ELR (cell line): ENCODE measurements at places on chromosomes 7 and 10.

- no peak for DNase-seq
Observed at GRCh38 chr7:29434380-29434768, 129.3 kb upstream of the PRR15 start.

- no peak for DNase-seq
Observed at GRCh38 chr10:125231813-125232475, 71.6 kb upstream of the CTBP2 start.

DNA sequence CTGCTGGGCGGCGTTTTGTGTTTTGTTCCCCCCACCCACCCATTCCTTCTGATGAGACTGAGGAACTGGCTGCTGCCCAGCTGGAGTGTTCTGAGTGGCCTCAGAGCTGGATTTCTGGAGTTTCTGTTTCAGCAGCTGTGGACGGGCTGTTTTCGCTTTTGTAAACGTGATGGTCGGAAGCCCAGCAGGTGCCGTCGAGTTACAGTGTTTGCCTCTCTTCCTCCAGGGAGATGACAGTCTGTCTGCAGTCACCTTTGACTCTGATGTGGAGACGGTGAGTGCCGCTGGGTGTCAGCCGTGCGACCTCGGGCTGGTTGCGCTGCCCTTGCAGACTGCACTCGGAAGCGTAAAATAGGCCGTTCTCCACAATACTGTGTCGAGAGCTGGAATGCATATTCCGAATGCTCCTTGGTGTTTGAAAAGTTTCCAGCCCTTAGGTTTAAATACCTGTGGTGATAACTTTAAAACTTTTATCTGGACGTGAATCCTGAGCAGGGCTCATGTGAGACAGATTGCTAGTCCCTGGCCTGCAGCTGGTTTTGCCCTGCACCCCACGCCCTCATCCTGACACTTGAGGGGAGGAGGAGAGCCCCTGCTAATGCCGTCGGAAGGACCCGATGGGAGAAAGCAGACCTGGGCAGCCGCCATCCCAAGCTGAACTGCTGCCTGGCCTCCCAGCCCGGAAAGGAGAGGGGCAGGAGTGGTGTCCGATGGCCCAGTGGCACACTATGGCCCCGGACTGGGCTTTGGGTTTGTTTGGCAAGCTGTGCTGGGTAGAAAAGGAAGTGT, 8.3 kb downstream of the IQCE start:
- DNase-seq, result no peak

GRCh38 chr7:121428855-121429489, 32.9 kb upstream of the FAM3C start:
- DNase-seq, result peak; percentile 12

- DNase-seq, result no peak
Observed at GRCh38 chr7:2182461-2182860, 50.3 kb downstream of the MAD1L1 start.

GRCh38 chr10:3071405-3072198, 4.3 kb downstream of the PFKP start:
- peak; percentile 93 for DNase-seq

GRCh38 chr10:113692271-113692670, 12.6 kb downstream of the CASP7 start:
- no peak for DNase-seq

- peak; percentile 9 for DNase-seq
Observed at GRCh38 chr10:3222068-3222467, 49.5 kb upstream of the PITRM1 start.

DNA sequence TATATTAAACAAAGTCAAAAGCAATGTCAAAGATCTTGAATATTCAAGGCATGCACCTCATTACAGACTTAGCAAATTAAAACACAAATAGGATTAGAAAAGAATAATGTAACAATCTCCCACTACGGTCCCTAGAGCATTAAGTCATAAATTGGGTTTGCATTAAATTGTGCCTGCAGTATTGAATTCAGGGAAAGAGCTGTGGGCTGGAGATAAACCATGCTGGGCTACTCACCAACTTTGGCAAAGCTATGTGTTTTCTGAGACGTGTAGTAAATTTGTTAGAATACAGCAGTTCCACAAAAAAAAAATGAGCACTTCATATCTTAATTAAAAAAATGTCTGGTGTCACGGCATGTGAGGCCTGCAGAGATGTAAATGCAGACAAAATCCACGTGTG, 241.6 kb downstream of the SNX10 start:
- no peak for DNase-seq

DNA sequence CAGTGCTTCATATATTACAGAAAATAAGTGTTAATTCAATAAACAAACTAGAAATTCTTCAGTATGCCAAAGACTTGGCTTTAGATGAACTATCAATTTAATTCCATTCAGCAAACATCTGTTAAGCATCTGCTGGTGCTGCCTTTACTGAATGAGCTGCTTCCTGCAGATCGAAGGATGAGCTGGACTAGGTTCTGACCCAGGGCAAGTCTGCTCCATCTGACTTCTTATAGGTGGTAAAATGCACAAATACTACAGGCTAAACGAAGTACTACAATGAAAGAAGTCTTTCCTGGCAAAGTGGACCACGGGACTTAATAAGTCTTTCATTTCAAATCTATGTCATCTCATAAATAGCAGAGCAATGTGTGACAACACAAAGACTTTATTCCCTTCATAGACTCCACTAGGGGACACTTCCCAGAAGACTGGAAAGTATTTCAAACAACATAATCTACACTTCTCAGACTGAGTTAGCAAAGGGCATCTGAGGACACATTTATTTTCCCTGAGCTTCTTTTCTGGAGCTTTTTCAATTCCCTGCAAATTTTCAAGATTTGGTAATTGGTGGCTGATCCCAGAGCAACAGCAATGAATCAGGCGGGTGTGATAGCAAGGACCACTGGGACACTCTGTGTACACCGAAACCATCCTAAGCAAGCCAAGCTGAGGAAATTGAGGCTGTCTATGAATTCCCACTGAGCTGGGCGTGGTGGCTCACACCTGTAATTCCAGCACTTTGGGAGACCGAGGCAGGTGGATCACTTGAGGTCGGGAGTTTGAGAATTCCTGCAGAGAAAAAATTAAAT, 108.9 kb upstream of the FRMD4A start:
- peak; percentile 19 for DNase-seq

DNA sequence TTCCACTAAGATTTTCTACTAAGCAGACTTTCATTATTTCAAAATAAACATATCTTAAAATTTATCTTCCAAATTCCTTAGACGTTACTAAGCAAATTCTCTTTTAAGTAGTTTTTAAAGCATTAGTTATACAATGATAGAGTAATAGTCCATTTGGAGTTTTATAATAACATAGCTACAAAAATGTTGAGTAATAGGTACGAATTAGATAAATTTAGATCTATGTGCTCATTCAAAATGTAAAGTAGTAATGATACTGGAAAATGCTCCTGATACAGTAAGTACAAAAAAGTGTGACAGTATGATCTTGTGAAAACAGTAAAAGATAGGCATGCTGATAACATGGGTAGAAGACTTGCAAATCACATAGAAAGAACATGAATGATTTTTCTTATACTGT, 4.5 kb downstream of the DMTF1 start:
- DNase-seq, result peak; percentile 23

DNA sequence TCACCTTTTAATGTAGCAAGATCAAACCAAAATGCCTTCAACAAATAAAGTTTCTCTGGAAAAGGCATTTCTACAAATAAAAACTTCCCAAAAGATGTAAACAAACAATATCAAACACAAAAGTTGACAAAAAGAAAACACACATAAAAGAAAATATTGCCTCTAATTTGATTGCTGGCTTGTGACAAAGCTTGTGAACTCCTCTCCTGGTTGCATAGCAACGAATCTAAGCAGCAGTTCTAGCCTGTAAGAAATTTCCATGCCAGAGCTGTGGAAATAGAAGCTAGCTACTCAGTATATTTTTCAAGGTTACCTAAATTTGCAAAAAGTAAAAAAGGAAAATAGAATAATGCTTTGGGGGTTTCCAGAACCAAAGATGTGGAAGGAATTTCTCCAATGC, 173.9 kb upstream of the CDK1 start:
- no peak for DNase-seq

DNA sequence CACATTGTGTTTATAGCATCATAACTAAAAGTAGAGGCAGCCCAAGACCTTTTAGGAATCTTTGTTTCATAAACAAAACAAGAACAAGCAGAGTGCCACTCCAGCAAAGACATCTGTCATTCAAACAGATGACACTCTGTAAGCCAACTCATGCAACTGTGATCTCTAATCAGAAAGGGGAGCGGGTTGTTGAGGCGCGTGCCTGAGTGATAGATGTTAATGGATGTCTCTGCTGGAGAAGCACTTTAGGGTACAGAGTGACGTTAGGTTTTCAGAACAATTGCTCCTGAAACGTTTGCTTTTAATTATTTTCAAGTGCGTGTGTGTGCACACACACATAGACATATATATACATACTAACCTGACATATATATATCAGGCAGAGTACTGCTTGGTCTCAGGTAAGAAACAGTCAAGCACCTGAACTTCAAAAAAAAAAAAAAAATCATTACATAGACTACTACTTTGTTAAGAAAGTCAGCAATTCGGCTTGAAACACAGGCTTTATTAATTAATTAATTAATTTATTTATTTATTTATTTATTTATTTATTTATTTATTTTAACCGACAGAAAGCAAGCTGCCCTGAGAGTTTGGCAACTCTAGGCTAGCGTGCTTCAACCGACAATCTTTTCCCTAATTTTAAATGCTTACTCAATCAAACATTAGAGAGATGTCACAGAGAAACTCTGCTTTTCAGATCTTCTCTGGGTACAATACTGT, 109.1 kb downstream of the POU6F2 start:
- DNase-seq, result no peak

GRCh38 chr7:5349437-5350173, 66.9 kb downstream of the SLC29A4 start:
- DNase-seq, result no peak

DNA sequence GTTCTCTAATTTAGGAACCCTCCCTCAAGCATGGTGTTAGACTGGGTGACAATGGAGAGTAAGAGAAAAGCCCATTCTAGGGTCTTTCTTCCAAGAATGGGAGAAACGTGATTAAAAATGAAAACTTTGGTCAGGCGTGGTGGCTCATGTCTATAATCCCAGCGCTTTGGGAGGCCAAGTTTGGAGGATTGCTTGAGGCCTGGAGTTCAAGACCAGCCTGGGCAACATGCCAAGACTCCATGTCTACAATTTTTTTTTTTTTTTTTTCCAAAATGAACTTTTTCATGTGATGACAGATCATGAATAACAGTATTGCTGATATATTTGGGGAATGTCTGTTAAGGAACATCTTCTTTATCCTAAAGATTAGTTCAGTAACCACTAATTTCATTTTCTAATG, 194.6 kb downstream of the MLLT10 start:
- DNase-seq, result no peak

GRCh38 chr7:64775289-64775688, 18.9 kb upstream of the ZNF138 start:
- DNase-seq, result peak; percentile 5

DNA sequence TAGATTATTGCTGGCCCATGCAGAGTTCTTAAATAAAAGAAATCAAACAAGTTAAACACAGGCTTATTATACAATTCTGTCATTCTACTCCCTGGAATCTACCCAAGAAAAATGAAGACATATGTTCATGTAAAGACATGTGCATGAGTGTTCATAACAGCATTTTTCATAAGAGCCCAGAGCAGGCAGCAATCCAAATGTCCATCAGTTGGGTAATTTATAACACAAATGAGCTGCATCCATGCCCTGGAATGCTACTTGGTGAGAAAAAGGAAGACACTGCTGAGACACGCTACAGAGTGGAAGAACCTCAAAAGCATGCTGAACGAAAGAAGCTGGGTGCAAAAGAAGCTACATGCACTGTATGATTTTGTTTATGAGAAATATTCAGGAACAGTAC, 342.6 kb downstream of the TCERG1L start:
- no peak for DNase-seq

- DNase-seq, result no peak
Observed at GRCh38 chr7:150538259-150538658, 23.6 kb downstream of the GIMAP7 start.

GRCh38 chr7:106116161-106116704, 4.1 kb upstream of the SYPL1 start:
- DNase-seq, result no peak
